ENCODE measurements at places on chromosomes 5 and 9.
A peak's percentile ranks its signal among the peaks of the same experiment; 100 is the strongest.

GRCh38 chr9:109193974-109194556, 27.0 kb upstream of the FRRS1L start:
- no peak for DNase-seq

- DNase-seq = no peak
Observed at GRCh38 chr5:82905986-82906385, 171.2 kb downstream of the TMEM167A start.

GRCh38 chr5:141567513-141568117, 51.2 kb downstream of the DIAPH1 start:
- no peak for DNase-seq

GRCh38 chr5:170538096-170538465, 34.3 kb downstream of the KCNIP1 start:
- DNase-seq = no peak

DNA sequence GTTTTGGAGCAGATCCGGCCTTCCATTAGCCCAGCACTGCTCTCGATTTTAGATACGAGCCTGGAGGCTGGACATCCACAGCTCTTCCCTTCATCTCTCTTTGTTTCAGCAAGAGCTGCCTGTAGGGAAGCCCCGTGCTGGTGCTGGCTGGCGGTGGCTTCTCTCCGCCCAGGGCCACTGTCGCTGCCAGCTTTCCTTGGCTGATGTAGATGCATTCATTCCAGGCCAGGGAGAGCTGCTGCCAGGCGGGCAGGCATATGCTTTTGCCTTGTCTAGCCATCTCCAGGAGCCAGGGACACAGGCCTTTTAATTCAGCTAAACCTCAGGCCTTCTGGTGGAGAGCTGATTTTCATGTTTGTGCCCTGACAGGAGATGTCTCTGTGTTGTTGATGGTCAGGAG, 409.3 kb upstream of the CLINT1 start:
- DNase-seq = peak; percentile 50

DNA sequence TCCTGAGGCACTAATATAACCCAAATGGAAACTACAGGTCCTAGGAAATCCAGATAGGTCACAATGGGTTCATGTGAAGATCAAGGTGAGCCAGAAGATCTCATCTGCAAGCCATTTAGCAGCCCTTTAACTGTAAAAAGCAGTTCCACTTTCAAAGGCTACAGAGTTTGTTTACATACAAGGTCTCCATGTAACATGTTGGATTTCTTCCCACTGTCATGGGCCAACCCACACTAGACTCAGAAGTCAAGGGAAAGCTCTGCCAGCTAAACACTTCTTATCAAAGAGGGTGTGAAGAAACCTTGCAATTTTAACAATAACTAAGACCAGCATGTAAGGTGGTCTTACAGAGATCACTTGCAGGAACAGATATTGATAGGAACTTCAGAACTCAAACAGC, 3.8 kb upstream of the CTNNAL1 start:
- no peak for DNase-seq

- no peak for DNase-seq
Observed at GRCh38 chr5:36179950-36180349, 28.0 kb downstream of the SKP2 start.

DNA sequence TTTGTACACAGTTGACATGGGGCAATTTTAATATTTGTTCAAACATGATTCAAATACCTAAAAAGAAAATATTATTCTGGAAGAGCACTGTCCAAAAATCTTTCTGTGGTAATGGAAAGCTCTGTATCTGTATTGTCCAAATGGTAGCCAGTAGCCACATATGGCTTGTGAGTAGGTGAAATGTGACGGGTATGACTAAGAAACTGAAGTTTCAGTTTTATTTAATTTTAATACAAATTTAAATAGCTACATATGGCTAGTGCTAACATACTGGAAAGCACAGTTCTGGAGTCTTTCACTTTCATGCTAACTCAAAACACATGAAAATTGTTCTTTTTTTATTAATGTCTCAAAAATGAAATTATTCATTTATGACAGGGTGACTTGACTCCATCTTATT, 132.6 kb downstream of the PLK2 start:
- DNase-seq = no peak

GRCh38 chr9:114198249-114199040, 43.1 kb downstream of the COL27A1 start:
- DNase-seq = no peak

- no peak for DNase-seq
Observed at GRCh38 chr5:159241946-159242552, 21.0 kb upstream of the UBLCP1 start.

DNA sequence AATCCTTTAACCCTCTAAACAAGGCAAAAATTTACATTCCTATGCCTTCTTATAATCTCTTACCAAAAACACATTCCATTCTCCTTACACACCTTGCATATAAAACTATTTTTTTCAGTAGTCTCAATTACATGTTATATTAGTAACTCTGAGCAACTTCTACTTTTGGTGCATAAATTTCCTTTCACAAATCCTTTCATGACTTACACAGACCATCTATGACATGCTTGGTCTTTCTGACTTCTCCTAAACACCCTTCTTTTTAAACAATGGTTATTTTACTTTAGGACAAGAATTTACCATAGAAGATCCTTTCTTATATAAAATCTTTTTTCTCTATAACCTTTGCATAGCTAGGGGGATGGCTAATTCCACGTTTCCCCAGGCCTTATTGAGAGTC, 208.0 kb upstream of the ARRDC3 start:
- DNase-seq = no peak

- DNase-seq = no peak
Observed at GRCh38 chr9:16335788-16336580, 534.5 kb downstream of the BNC2 start.

GRCh38 chr9:112629671-112630485, 88.0 kb downstream of the INIP start:
- DNase-seq = peak; percentile 17

DNA sequence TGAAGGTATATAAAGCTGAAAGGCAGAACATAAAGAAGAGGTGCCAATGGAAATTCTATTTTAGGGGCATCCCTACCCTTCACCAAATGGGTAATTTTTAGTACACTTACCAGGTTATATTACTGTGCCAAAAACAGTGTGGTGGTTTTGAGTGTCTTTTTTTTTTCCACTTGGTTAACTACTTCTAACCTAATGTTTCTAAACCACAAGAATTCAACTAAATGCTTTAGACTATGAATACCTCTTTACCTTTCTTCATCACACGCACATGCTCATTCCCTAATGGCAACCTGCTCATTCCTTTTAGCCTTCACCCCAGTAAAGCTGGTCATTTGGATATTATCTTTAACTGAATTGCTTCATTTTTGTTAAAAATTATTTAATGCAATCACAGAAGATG, 215.6 kb downstream of the PIK3R1 start:
- no peak for DNase-seq

DNA sequence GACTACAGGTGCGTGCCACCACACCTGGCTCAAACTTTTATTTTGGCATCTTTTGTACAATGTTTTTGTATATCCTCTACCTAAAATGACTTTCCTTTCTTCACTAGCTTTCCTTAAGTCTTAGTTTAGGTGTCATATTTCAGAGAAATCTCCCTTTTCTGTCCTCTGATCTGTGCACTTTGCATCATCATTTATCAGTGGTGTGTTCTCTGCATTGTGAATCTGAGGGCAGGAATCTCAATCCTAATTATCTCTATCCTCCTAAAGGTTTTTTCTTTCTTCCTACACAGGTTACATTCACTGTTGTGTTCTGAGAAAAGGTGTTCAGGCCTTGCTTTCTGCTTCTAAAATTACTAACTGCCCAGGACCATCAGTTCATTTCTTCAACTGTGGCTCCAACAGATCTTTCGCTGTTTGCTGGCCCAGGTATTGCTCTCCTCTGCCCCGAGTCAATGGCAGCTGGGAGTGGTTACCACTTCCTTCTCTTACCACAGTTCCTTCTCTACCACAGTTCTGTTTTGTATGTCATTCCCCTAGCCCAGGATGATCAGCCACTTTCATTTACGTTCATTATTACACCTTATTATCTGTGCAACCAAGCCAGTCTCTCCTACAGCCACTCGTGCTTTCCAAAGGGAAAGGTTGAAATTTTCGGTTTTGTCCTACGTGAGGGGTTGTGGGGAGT, 14.0 kb downstream of the TGFBR1 start:
- DNase-seq = no peak

DNA sequence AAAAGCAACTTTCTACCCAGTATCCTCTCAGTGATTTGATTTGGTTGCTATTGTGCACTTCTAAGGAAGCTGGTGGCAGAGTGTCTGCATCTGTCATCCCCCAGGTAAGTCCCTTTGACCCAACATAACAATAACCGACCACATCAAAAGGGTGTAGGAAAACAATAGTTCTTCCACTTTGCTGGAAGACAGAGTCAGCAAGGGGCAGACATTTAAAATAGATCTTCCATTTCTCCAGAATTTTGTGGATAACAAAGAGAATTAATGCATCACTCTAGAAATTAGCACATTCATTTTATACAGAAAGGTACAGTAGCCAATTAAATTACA, 177.5 kb downstream of the EBF1 start:
- DNase-seq = no peak

DNA sequence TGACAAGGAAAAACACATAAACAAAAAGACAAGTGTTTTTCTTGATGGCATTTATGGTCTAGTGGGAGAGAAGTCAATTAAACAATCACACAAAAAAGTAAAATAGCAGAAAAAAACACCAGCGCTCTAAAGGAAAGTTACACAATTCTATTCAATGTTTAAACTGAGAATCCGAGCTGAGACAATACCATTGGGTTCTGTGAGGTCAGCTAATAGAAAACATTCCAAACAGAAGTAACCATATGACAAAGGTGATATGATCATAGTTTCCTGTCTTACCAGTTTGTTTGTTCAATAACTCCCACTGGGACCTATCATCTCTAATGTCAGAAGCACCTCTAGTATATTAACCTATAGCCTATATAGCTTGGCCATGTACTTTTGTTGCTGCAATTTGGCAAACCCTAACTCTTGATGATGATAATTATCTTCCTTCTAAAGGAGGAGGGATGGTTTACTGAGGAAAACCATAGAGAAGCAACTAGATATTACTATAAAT, 1030.0 kb downstream of the CDH12 start:
- DNase-seq = no peak

DNA sequence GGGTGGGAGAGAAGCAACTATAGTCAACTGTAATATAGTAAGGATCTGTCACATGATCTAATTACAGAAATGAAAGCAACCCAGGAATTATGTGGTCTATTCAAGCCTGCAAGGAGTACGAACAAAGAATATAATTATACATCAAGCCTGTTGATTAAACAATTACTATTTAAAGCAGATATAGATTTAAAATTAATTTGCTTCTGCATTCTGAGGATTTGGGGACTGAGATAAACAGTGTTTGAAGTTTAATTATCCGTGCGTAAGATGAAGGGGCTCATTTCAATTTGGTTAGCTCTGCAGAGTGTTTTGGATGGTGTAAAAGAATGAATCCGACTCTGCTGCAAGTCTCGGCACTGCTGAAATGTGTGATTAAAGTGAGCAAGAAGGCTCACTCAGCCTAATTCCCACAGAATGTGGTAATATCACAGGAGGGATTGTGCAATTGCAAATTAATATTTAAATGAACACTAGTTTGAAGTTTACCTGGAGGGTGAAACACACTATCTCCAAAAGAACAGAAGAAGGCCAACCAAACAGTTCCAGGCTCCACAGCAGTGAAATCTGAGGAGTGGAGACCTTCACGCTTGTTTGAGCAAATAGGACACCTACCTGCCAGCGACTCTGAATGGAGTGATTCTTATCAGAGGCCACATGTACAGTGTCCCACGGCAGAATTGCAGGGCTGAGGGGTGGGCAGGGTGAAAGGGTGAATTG, 420.6 kb upstream of the SLC30A5 start:
- peak; percentile 11 for DNase-seq

DNA sequence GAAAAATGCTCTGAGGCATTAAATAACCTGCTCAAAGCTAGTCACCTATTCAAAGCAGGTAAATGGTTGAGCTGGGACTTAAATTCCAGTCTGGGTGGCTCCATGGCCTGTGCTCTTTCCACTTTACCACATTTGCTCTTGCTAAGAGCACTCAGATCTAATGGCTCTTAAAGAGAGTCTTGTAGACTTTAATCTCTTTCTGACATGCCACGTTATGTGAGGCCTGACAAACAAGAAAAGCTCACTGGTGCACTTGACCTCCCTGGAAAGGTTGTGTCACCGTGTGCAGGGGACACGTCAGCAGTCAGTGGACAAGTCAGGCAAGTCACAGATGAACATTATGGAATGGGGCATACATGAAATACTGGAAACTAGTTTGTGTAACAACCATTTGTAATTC, 129.9 kb upstream of the RPS23 start:
- no peak for DNase-seq

DNA sequence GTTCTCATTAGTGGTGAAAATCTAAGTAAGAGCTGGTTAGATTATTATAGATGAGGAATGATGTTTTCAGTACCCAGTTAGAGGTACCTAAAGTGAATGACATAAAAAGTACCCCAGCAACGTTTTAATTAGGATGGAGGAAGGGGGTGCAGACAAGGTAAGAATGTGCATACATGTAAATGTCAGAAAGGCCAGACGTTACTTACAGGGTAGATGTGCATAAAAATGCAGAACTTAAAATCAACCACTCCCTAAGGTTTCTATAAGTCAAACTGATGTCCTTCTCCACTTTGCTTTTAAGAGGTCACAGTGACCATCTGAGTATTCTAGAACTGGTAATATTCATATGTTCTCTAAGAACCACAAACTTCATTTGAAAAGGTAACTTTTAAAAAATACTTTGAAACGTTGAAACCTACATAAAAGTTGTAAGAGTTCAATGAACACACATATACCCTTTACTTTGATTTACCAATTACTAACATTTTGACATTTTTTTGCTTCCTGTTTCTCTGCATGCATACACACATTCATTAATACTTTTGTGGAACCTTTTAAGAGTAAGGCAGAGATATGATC, 18.8 kb downstream of the ACTL7A start:
- DNase-seq = no peak

DNA sequence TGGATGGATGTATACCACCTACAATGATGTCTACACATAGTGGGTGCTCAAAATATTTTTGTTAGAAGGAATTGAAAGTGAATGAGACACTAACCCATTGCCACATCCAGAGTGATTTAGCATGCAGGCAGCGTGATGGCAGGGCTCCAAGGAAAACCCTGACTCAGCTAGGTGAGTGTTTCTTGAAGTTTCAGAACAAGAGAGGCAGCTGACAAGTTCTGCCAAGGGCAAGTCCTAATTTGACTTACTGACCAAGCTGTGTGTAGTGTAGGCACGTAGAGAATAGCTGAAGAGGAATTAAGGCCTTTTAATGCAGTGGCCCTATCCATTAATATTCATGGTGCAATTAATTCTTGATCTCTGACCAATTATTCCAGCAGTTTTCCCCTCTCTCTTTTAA, 107.8 kb upstream of the ATP10B start:
- DNase-seq = no peak

GRCh38 chr5:124310453-124310852, 436.0 kb downstream of the ZNF608 start:
- peak; percentile 38 for DNase-seq

GRCh38 chr9:131835151-131835910, 95.5 kb upstream of the RAPGEF1 start:
- no peak for DNase-seq

- DNase-seq = no peak
Observed at GRCh38 chr5:109668668-109669422, 20.9 kb upstream of the MAN2A1 start.

Measured in globus pallidus (tissue), 1 donor.